ENCODE measurements at places on chromosomes 7 and 10.

DNA sequence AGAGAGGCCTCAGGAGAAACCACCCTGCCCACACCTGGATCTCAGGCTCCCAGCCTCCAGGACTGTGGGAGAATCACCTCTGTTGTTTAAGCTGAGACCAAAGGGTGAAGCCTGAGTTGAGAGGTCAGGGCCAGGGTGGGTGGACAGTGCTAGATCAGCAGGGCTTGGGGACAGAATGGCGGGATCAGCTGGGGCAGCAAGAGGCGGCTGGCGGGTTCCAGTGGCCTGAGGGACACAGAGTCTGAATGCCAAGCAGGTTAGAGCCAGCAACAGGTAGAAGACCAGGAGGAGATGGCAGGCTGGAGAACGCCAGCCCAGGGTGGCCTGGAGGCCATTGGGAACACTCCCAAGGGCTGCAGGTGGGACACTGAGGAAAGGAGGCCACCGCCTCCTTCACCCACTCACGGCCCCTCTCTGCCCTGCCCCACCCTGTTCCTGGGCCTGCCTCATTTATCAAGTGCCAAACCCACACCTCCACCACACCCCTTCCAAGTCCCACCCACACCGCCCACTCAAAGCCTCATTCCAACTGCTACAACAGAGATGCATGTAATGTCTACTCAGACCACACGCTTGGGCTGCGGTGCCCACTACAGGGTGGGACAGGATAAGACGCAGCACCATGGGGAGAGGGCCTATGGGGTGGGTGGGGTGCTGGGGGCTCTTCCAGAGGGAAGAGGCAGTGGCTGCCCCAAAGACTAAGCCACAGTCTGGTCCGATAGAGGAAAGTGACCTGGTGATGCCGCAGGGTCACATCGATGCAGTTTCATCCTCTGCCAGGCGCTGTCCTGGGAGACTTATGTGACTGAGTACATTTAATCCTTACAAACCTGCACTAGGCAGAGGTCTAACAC, 173.9 kb downstream of the TNS3 start:
- DNase-seq: no peak

DNA sequence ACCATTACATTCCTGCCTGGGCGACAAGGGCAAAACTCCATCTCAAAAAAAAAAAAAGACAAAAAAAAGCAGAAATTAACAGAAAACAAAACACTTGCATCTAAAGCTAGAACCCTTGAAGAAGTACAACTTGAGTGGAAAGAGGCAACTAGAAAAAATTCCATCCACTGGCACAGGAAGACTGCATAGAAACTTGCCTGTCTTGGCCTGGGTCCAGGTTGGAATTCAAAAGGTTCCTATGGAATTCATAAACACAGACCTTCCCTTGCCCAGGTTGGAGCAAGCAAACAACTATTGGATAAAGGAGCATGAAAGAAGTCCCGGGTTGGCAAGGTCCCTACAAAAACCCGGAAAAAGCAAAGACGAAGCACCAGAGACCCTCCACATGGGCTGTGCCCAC, 69.8 kb downstream of the CCDC71L start:
- DNase-seq: no peak

GRCh38 chr7:74029089-74029785, 1.3 kb downstream of the ELN start:
- DNase-seq: no peak

DNA sequence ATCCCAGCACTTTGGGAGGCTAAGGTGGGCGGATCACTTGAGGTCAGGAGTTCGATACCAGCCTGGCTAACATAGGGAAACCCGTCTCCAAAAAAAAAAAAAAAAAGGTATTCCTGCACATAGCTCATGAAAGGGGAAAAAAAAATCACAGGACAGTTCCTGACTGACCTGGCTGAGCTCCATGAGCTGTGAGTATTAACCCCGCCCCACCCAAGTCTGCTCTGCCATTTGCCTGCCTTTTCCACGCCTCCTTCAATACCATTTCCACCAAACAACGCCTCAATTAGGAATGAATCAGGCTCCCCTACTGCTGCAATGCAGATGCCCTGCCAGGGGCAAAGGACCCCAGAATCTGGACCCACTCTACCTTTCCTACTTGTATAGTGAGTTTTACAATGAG, 55.0 kb downstream of the PDIA4 start:
- no peak for DNase-seq

DNA sequence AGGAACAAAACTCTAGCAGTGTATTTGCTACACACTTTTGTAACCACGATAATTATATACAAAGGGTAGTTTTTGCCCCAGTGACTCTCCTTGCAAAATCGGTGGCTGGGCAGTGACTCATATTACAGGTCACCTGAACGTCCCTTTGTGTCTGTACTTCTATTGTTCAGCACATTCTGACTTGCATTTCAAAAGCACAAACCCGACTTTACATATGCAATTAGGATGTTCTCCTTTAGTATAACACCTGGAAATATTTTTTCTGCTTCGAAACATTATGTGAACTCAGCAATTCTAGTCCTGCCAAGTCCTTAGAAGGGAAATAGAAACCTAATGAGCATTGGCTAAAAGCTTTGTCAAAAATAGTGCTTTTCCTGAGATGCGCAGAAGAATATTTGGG, 6.0 kb downstream of the PRR15 start:
- no peak for DNase-seq

DNA sequence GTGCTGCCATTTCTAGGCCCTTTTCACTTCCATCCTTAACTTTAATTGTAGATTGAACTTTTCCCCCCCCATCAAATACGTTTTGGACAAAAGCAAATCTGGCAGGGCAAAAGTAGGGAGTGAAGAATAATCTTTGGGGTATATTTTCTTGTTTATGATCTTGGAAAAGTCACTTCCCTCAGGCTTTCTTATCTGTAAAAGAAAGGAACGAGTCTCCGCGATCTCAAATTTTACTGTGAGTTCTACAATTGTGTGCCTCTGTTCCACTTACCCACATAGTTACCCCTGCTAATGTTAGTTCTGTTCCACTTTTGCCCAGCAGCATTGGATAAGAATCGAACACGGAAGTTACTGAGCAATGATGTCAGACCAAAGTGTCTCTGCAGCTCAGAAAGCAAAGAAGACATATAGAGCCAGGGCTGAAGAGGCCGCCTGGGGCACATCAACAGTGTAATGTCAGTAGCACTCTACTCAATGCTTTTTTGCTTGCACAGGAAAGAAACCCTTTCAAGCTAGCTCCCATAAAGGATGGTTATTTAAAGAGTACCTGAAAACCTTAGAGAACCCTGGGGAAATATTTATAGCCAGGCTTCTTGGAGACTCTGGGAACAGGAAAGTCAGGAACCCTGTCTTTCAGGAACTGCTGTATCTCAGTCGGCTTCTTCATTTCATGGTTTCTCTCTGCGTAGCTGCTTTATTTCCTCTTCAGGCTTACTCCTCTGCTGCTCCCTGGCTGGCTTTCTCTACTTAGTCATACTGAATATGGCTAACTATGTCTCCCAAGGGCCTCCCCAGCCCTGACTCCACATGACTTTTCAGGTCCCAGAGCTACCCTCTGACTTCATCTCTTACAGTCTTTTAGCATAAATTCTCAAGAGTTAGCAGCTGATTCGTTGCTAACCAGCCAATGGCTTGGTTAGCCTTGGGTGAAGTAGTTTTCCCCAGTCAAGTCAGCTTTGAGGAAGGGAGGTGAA, 123.7 kb upstream of the FAM3C start:
- DNase-seq: no peak

DNA sequence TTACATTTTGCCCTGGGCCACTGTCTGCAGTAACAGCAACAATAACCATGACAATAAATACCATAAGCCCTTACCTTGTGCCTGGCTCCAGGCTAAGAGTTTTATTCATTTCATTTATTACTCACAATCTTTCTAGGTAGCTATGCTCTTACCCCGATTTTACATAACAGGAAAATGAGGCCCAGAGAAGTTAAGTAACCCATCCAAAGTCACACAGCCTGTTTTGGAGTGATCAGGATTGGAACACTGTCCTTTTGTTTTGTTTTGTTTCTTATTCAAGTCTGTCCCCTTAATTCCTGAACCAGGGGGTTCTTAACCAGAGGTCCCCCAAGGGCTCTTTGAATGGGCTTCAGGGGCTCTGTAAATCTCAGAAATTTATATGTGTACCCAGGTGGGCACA, 4.2 kb upstream of the LBX1 start:
- DNase-seq: no peak
